ENCODE measurements at places on chromosomes 1 and 21.

GRCh38 chr1:238642231-238642630 is 744.1 kb upstream of the CHRM3 start:
- no peak for DNase-seq

DNA sequence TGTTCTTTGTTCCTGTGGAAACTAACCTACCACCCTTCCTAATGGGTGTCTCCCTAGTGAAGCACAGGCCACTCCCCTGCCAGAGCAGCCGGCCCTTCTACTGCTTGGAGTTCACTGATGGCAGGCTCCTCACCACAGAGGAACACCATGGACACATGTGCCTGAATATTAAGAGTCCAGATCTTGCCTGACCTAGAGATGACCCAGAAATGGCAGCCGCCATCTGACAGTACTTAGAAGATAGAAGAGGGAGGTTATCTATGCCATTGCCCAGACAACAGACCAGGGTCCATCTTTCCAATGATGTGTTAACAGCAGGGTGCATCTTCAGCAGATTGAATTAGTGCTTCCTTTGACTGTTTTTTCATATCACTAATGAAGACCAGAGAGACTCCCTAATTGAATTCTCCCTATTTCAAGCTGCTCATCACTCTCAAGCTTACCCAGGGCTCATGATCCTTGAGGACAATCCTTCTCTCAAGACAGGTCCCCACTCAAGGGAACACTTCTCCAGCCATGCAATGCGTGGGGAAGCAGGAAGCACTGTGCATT is 59.8 kb downstream of the PLEKHA6 start:
- DNase-seq: no peak

DNA sequence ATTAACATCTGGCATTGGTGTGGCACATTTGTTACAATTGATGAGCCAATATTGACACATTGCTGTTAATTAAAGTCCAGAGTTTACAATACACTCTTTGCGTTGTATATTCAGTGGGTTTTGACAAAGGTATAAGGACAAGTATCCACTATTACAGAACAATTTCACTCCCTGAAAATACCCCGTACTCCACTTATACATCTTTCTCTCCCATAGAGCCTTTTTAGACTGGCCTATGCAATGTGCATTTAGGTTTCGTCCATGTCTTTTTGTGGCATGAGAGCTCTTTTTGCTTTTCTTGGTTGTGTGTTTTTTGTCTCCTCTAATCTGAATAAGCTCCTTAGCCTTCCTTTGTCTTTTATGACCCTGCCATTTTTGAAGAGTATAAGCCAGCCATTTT is 40.6 kb upstream of the TSNAX start:
- DNase-seq: no peak

GRCh38 chr1:167198518-167199133 is 22.1 kb upstream of the POU2F1 start:
- DNase-seq: no peak

GRCh38 chr1:94708811-94709210 is 111.3 kb upstream of the SLC44A3 start:
- DNase-seq: no peak

- DNase-seq: no peak
Observed at GRCh38 chr21:15748586-15748985, 18.8 kb downstream of the USP25 start.

GRCh38 chr21:44043613-44044012 is 31.5 kb downstream of the TRAPPC10 start:
- no peak for DNase-seq

DNA sequence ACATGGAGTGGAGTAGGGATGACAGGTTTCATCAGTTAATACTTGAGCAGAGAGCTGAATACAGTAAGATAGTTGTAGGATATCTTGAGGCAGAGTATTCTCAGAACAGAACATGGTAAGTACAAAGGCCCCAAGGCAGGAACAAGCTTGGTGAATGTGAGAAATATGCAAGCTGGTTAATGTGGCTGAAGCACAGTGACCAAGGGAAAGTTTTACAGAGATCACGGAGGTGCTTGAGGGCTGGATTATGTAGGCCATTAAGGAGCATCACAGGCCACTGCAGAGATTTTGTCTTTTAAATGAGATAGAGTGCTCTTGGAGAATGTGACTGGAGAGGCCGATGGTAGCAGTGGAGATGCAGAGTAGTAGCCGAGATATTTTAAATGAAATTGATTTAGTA is 54.0 kb upstream of the BOLA1 start:
- DNase-seq: no peak

DNA sequence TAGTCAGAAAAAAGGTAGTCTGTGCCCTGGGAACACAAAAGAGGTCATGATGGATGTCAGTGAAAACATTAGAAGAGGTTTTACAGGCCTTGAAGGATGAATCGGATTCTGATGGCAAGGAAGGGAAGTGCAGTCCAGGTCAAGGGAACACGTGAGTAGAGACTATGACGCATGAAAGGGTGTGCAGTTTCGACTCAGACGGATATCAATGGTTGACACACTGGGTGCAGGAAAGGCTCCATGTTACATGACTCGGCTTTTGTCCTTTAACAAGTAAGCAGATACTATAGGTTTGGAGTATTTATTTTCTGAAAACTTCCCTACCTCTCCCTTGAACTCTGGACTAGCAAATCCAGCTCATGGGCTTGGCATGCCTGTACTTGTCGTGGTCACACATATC is 55.3 kb downstream of the SEC16B start:
- DNase-seq: no peak

- DNase-seq: no peak
Observed at GRCh38 chr1:150572918-150573647, 6.3 kb downstream of the MCL1 start.

DNA sequence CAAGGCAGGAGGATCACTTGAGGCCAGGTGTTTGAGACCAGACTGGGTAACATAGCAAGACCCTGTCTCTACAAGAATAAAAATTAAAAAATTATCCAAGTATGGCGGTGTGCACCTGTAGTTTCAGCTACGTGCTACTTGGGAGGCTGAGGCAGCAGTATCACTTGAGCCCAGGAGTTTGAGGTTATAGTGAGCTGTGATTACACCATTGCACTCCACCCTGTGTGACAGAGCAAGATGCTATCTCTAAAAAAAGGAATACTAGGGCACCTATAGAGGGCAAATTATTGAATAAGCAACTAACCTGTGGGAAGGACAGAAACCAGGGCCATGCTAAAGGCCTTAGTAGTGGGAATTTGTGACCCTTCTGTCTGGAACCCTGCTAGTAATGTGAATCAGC is 86.1 kb downstream of the TENT5C start:
- DNase-seq: no peak

- DNase-seq: no peak
Observed at GRCh38 chr1:165942927-165943597, 115.6 kb downstream of the UCK2 start.

DNA sequence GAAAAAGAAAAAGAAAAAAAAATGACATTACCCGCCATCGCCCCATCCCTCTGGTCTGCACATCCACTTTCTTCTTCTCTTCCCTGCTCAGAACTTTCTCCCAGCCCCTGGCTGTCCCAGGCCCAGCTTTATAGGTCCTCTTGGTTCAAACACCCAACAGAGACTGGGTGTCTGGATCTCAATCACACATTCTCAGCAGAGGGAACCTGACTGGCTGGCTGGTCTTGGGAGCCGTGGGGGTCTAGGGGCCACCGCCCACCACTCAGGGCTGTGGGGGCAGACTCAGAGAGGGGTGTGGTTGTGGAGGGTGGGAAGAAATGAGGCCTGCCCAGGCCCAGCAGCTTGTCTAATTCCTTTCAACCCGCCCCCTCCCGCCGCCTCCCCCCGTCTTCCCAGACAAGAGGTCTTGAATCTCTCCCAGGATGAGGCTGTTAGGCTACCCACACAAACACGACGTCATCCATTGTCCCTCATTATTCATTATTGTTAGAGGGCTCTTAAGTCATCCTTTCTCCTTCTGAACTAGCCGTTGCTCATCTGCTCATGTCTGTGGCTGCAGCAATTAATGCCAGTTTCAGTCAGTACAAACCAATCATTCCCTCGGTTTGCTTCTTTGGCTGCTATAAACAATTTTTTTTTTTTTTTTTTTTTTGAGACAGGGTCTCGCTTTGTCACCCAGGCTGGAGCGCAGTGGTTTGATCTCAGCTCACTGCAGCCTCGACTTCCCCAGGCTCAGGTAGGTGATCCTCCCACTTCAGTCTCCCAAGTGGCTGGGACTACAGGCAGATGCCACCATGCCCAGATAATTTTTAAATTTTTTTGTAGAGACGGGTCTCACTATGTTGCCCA is 40.6 kb upstream of the CLIC4 start:
- no peak for DNase-seq

DNA sequence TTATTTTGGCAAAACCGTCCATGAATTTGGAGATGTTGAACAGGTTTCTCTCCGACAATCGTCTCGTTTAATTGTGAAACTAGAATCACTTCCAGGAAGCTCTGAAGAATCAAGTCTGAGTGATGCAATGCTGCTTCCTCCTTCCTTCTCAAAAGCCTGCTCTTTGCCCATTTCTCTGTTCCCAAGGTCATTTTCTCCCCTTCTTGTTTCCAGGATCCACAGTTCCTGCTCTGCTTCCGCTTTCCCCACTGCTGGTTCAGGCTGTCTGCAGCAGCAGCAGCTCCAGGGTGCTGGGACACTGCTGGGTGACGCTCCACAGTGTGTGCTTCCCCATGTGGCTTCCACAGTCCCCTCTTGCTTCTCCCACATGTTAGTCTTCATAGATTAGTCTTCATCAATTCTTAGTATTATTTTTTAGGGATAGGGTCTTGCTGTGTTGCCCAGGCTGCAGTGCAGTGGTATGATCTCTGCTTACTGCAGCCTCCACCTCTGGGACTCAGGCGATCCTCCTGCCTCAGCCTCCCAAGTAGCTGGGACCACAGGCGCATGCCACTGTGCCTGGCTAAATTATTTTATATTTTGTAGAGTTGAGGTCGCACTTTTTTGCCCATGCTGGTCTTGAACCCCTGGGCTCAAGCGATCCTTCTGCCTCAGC is 156.2 kb downstream of the DYRK1A start:
- DNase-seq: no peak

- no peak for DNase-seq
Observed at GRCh38 chr1:201530741-201531531, 8.0 kb upstream of the NAV1 start.

DNA sequence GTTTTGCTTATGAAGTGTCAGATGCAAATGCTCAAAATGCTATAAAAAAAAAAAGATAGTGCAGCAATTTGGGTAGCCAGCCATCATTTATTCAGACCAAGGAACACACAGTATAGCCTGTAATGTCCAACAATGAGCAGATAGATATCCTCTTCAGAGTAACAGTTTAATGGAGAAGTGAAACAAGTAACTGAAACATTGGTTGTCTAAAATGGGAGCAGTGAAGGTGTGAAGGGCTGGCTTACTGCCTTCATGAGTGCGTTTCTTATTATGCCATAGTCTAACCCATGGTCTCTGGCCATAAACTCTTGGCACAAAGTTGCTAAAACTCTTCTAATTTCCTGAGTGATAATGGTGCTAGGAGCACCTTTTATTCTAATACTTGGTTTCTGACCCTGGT is 11.4 kb downstream of the RGS5 start:
- DNase-seq: no peak

DNA sequence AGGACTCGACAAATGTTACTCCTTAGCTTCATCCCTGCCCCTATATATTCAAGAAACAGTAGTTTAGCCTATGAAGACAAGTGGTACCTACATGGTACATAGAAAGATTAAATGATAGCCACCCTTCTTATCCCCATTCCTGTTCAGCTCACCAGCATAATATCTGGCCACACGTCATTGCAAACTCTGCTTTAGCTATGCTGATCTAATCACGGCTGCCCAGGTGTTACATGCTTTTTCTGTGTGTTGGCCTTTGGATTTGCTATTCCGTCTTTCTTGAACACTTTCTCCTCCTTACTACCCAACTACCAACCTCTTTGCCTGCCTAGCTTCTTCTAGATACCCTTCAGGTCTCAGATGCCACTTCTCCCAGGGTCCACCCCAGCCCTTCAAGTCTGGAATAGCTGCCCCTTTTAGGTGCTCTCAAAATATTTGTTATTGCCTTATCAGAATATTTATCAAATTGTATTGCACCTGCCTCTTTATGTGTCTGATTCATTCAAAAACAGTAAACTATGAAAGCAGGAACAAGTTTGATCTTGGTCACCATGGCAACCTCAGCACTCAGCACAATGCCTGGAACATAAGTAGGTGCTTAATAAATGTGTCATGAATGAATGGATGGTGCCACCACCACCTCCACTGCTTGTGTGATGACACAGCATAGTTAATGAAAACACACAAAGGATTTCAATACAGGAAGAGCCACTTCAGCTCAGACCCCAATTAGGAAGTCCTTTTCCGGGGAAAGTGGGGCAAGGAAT is 11.4 kb upstream of the DNASE2B start:
- no peak for DNase-seq

- DNase-seq: no peak
Observed at GRCh38 chr1:93106226-93106625, 27.1 kb downstream of the MTF2 start.

GRCh38 chr1:9439074-9439761 is 100.0 kb upstream of the SLC25A33 start:
- DNase-seq: no peak

GRCh38 chr1:221366495-221367110 is 375.3 kb downstream of the DUSP10 start:
- DNase-seq: no peak

DNA sequence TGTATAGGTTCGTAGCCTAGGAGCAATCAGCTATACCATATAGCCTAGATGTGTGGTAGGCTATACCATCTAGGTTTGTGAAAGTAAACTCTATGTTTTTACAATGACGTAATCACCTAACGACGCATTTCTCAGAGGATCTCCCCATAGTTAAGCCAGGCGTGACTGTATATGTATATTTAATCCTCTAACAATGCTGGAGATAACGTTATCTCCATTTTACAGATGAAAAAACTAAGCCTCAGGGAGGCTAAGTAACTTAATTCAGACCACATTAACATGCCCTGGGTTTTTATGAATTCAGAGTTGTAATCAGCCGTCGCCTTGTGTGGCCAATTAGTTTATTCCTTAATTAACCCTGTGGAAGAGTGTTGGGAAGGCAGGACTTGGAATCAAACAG is 107.7 kb upstream of the PLXNA2 start:
- DNase-seq: no peak

- no peak for DNase-seq
Observed at GRCh38 chr21:27804515-27804914, 837.6 kb upstream of the ADAMTS5 start.
